ENCODE measurements at places on chromosomes 6 and 20.

- no peak for DNase-seq
Observed at GRCh38 chr6:54191461-54191860, 80.2 kb downstream of the MLIP start.

DNA sequence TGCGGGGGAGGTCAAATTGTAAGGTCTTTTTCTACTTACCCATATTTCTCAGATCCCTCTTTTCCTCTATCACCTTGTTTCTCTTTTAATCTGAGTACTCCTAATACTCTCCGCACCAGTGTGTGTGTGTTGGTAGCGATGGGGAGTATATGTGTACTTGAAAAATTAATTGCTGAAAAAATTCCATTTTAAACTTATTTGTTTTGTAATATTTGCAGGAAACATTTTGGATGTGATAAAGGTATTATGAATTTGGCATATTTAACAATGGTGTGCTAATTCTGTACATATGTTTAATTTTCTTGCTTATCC, 48.1 kb upstream of the MLIP start:
- no peak for DNase-seq

- DNase-seq: no peak
Observed at GRCh38 chr6:87257046-87257445, 65.3 kb upstream of the SMIM8 start.

- DNase-seq: no peak
Observed at GRCh38 chr6:108113557-108114519, 39.3 kb upstream of the OSTM1 start.

DNA sequence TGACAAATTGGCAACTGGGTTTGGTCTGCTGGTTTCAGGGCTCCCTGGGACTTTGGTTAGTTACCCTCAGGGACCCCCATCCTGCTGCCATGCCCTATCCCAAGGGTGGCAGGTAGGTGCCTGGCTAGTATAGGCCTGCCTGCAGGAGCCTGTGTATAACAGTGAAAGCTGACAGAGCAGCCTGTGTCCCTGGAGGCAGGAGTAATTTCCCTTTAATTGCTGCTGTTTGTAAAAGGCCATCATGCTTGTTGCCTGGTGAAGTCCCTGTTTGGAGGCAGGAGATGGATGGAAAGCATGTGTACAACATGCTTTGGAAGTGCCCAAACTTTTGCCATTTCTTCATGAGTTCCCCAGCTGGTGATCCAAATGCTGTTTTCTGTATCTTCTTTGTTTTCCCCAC, 30.1 kb downstream of the CMTR1 start:
- no peak for DNase-seq

Measured in stimulated activated CD4-positive, alpha-beta T cell treated with anti-CD3 and anti-CD28 coated beads, Interleukin-15, amount 100 ng/mL, for 48 hours (primary cell).